ENCODE measurements at places on chromosomes 2 and 18. TPM values are rescaled to one million over a fixed set of nuclear protein-coding genes. Genes with fewer than 3 reads are reported as not detected.

GRCh38 chr2:5690286-5690685 lies 1.9 kb upstream of the SOX11 start:
- H3K4me1 ChIP-seq = no peaks in the 10 kb centered on the region
- H3K27ac ChIP-seq = no peak overlapping the region
- H3K4me3 ChIP-seq = no peak overlapping the region
- H3K27me3 ChIP-seq = peaks cover 12% of the 10 kb centered on the region
- DNase-seq = no peak

DNER gene
- not detected for total RNA-seq

DNA sequence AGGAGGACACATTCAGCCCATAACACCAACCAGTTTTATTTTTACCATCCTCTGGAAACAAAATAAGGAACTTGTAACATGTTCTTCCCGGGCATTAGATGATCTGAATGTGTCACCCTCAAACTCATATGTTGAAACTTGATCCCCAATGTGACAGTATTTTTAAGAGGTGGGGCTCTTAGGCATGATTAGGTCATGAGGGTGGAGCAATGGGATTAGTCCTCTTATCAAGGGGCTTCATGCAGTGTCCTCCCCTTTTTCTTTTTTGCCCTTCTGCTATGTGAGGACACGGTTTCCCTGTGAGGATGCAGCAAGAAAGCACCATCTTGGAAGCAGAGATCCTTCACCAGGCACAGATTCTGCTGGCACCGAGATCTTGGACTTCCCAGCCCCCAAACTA lies 401.5 kb upstream of the TRIB2 start:
- H3K4me1 ChIP-seq = no peaks in the 10 kb centered on the region
- no peak for DNase-seq
- no peaks in the 10 kb centered on the region for H3K27me3 ChIP-seq
- H3K4me3 ChIP-seq = no peak overlapping the region
- no peak overlapping the region for H3K27ac ChIP-seq

GRCh38 chr2:218074031-218074430 lies 5.0 kb downstream of the RUFY4 start:
- peaks cover 2% of the 10 kb centered on the region for H3K4me1 ChIP-seq
- DNase-seq = no peak
- no peaks in the 10 kb centered on the region for H3K36me3 ChIP-seq
- no peaks in the 10 kb centered on the region for H3K27me3 ChIP-seq

LCT gene
- 0.05 TPM for total RNA-seq

- H3K36me3 ChIP-seq = peaks cover 3% of the 10 kb centered on the region
- no peak for DNase-seq
- H3K4me1 ChIP-seq = no peaks in the 10 kb centered on the region
- no peaks in the 10 kb centered on the region for H3K27me3 ChIP-seq
- H3K4me3 ChIP-seq = no peak overlapping the region
Observed at GRCh38 chr2:171109571-171109970, 51.1 kb downstream of the TLK1 start.

GRCh38 chr2:95526360-95527341 lies 42.1 kb upstream of the TRIM43B start:
- H3K36me3 ChIP-seq = no peaks in the 10 kb centered on the region
- H3K27me3 ChIP-seq = no peaks in the 10 kb centered on the region
- peak overlapping the region; percentile 48 for H3K4me3 ChIP-seq
- no peak overlapping the region for H3K27ac ChIP-seq

GRCh38 chr2:76985387-76986136 lies 536.6 kb downstream of the LRRTM4 start:
- no peak overlapping the region for H3K27ac ChIP-seq
- H3K36me3 ChIP-seq = no peaks in the 10 kb centered on the region
- H3K4me1 ChIP-seq = no peaks in the 10 kb centered on the region
- no peak for DNase-seq
- H3K27me3 ChIP-seq = no peaks in the 10 kb centered on the region
- H3K4me3 ChIP-seq = no peak overlapping the region

GRCh38 chr2:226515344-226516055 lies 284.1 kb downstream of the IRS1 start:
- H3K36me3 ChIP-seq = no peaks in the 10 kb centered on the region
- no peaks in the 10 kb centered on the region for H3K27me3 ChIP-seq
- H3K27ac ChIP-seq = no peak overlapping the region

ABHD1 gene
- total RNA-seq = 0.64 TPM

ALK gene
- not detected for total RNA-seq

IFIH1 gene
- total RNA-seq = 30.7 TPM

TCF23 gene
- total RNA-seq = not detected

- H3K27ac ChIP-seq = no peak overlapping the region
- H3K36me3 ChIP-seq = no peaks in the 10 kb centered on the region
- no peak overlapping the region for H3K4me3 ChIP-seq
- no peaks in the 10 kb centered on the region for H3K4me1 ChIP-seq
- no peaks in the 10 kb centered on the region for H3K27me3 ChIP-seq
Observed at GRCh38 chr2:36497570-36498163, 100.3 kb downstream of the FEZ2 start.

DNA sequence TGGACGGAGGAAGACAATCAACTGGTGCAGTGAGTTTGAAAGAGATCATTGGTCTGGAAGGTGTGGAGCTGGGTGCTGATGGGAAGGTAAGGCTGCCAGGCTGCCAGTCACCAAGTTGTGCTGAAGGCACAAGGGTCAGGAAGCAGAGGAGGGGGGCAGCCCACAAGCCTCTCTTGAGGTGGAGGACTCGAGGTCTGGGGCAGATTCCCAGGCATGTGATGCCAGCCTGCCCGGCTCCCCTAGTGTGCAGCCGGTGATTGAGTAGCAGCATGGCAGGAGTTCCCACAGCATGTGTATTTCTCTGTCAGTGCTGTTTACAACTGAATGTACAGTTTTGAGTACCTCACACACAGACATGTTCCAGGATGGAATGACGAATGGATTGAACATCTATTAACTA lies 99.3 kb downstream of the CABLES1 start:
- no peak for DNase-seq
- no peaks in the 10 kb centered on the region for H3K36me3 ChIP-seq
- no peaks in the 10 kb centered on the region for H3K27me3 ChIP-seq
- H3K4me3 ChIP-seq = no peak overlapping the region
- peaks cover 19% of the 10 kb centered on the region for H3K4me1 ChIP-seq

FAM237A gene
- not detected for total RNA-seq

- no peaks in the 10 kb centered on the region for H3K4me1 ChIP-seq
- H3K36me3 ChIP-seq = no peaks in the 10 kb centered on the region
- H3K27me3 ChIP-seq = no peaks in the 10 kb centered on the region
- no peak overlapping the region for H3K4me3 ChIP-seq
- H3K27ac ChIP-seq = no peak overlapping the region
Observed at GRCh38 chr2:168469281-168469988, 13.4 kb downstream of the CERS6 start.

DNA sequence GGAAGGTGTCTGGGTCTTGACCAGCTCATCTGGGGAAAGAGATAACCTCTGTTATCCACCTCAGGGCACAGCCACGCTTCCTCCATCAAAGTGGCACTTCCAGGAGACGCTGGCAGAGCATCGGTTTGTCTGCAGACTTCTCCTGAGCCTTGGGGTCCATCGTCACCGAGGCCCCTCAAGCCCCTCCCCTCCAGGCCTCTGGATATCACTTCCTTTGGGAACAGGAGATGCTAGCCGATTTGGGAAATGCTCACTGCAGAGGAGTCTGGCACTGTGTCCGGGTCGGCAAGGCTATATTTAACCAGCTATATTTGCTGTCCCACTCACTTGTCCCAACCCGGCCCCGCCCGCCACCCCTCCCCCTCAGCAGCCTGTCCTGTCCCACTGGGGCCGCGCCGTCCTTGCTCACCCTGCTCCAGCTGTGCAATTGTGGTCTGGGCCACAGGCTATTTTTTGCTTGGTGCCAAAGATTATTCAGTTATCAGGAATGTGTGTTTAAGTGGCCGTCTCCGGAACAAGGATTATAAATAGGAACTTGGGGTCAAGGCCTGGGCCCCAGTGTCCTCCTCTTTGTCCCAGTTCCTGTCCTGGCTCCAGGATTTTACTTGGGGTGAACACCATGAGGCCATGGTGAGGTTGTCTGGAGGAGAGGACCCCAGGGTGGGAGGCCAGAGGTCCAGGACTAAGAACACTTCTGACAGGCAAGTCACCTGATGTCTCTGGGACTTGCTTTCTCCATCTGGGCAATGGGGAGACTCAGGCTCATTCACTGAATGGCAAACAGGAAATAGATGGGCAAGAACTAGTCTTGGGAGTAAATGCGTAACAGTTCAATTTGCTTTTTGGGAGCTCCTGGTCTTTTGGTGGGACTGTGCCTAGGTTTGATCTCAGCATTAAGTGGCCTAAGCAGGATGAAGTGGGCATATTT lies 263.6 kb downstream of the DYSF start:
- H3K27ac ChIP-seq = no peak overlapping the region
- no peaks in the 10 kb centered on the region for H3K27me3 ChIP-seq
- DNase-seq = no peak
- H3K36me3 ChIP-seq = no peaks in the 10 kb centered on the region

DNA sequence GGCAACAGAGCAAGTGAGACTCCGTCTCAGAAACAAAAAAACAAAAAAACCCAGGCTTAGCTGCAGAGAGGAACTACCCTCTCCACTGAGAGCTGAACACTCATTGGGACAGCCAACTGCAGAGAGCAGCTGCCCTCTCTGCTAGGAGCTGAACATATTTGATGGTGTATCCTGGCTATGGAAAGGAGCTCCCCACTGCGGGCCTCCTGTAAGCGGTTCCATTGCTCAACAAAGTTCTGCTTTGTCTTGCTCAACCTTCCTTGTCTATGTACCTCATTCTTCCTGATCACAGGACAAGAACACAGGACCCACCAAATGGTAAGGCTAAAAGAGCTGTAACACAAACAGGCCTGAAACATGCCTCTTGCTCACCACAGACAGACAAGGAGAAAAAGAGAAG lies 246.3 kb upstream of the LRRTM4 start:
- H3K27ac ChIP-seq = no peak overlapping the region
- H3K4me3 ChIP-seq = no peak overlapping the region
- no peaks in the 10 kb centered on the region for H3K36me3 ChIP-seq
- no peak for DNase-seq
- H3K4me1 ChIP-seq = no peaks in the 10 kb centered on the region

DNA sequence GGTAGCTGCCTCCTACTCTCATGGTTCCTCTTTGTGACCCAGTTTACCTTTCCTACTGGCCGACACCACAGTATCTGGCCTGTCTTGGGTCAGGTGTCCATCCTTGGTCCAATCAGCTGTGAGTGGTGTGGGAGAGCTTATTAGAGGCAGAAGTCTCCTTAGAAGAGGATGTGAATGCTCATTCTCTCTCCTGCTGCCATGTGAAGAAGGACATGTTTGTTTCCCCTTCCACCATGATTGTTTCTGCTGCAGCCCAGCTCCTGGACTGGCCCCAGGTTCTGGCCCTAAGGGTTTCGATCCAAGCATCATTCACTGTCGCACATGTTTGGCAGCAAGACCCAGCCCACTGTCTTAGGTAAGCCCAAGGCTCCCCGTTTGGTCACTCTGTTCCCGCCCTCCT lies 55.3 kb upstream of the TGIF1 start:
- no peak for DNase-seq
- H3K4me3 ChIP-seq = no peak overlapping the region
- H3K36me3 ChIP-seq = no peaks in the 10 kb centered on the region
- no peak overlapping the region for H3K27ac ChIP-seq

SIX2 gene
- not detected for total RNA-seq

OSR1 gene
- not detected for total RNA-seq

GRCh38 chr2:61432990-61433389 lies 37.9 kb downstream of the USP34 start:
- no peaks in the 10 kb centered on the region for H3K36me3 ChIP-seq
- no peak for DNase-seq
- peaks cover 24% of the 10 kb centered on the region for H3K4me1 ChIP-seq
- H3K27me3 ChIP-seq = no peaks in the 10 kb centered on the region
- H3K4me3 ChIP-seq = no peak overlapping the region

DNA sequence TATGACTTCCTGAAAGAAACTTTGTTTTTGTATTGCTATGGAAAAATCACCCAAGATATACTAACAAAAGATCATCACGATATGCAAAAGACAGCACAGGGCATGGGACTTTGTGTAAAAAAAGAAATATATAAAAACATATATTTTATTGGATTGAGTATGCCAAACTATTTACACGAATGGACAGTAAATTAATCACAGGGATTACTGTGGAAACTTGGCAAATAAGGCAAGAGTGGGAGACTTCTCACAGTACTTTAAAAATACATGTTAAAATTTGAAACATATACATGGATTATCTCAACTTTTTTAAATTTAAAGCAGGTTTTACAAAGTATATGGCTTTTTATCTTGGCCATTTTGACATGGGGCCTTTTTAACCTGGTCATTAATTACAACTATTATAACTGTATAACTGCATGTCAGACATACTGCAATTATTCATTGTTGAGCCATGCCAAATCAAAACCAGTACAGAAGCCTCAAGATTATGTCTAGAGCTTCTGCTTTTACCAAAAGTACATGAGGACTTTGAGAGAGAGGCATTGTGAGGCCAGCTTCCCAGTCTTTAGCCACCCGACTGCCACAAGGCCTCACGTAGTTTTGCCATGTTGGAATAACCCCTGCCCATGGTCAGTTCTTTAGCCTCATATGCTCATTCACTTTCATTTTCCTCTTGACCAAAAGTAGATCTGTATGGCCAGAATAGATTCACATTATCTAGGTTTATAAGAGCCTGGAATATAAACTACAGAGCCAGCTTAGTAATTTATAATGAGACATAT lies 419.8 kb downstream of the SETBP1 start:
- H3K27ac ChIP-seq = no peak overlapping the region
- H3K4me1 ChIP-seq = no peaks in the 10 kb centered on the region
- H3K27me3 ChIP-seq = no peaks in the 10 kb centered on the region
- H3K36me3 ChIP-seq = no peaks in the 10 kb centered on the region
- DNase-seq = no peak
- no peak overlapping the region for H3K4me3 ChIP-seq

- H3K36me3 ChIP-seq = peaks cover 7% of the 10 kb centered on the region
- no peak for DNase-seq
- H3K4me1 ChIP-seq = peaks cover 31% of the 10 kb centered on the region
- no peaks in the 10 kb centered on the region for H3K27me3 ChIP-seq
- no peak overlapping the region for H3K27ac ChIP-seq
Observed at GRCh38 chr18:77086656-77087392, 45.8 kb downstream of the MBP start.

DNA sequence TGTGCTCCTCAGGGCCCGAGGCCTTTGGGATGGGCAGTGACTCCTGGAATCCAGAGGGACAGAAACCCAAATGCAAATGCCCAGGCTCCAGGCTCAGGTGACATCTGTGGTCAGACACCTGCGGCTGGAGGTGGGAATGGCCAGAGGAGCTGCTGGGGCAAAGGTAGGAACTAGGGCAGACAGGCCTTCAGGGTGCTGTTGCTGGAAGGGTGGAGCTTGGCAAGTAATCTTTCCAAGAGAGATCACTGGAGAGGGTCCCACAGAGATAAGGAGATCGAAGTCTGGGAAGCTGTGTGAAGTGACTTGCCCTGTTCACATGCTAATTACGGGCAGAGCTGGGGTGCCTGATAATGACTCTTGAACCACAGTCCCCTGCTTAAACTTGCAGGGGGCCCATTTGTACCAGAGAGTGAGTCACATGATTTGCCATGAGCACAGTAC lies 82.4 kb downstream of the ACAA2 start:
- H3K4me3 ChIP-seq = no peak overlapping the region
- H3K27ac ChIP-seq = no peak overlapping the region
- H3K36me3 ChIP-seq = no peaks in the 10 kb centered on the region
- no peak for DNase-seq

DNAJC5G gene
- total RNA-seq = not detected

- H3K36me3 ChIP-seq = no peaks in the 10 kb centered on the region
- no peaks in the 10 kb centered on the region for H3K4me1 ChIP-seq
- DNase-seq = no peak
- H3K4me3 ChIP-seq = no peak overlapping the region
- no peak overlapping the region for H3K27ac ChIP-seq
Observed at GRCh38 chr2:78701546-78701945, 324.0 kb upstream of the REG3G start.

GRCh38 chr2:172196768-172197431 lies 94.2 kb upstream of the DLX2 start:
- H3K4me3 ChIP-seq = no peak overlapping the region
- H3K36me3 ChIP-seq = no peaks in the 10 kb centered on the region
- no peaks in the 10 kb centered on the region for H3K27me3 ChIP-seq
- no peak for DNase-seq

Data from naive thymus-derived CD4-positive, alpha-beta T cell (primary cell).